ENCODE measurements at places on chromosomes 1 and 21.

DNA sequence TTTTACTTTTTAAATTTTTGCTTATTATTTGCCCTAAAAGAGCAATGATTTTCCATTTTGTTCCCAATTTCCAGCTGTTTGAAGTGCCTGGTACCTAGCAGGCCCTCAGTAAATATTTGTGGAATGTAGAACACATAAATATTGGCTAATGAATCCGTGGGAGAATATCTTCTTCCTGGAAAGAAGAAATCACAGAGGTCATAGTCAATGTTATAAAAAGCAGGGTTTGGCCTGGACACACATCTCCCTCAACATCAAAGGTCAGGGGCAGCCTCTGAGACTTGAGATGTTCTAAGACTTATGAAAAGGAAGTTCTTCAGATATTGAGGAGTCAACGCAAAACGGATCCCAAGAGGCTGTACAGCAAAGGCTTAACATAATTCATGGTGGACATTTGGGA lies 358.1 kb downstream of the HHAT start:
- DNase-seq, result no peak

GRCh38 chr1:171606402-171606941 lies 15.6 kb upstream of the MYOCOS start:
- no peak for DNase-seq

- no peak for DNase-seq
Measured at GRCh38 chr1:76841460-76841859, 25.8 kb upstream of the ST6GALNAC5 start.

GRCh38 chr21:45809421-45809820 lies 165.9 kb downstream of the PCBP3 start:
- no peak for DNase-seq

- peak; percentile 5 for DNase-seq
Measured at GRCh38 chr1:182309631-182310351, 81.8 kb downstream of the GLUL start.

GRCh38 chr1:235919833-235920441 lies 53.2 kb upstream of the LYST start:
- peak; percentile 92 for DNase-seq

DNA sequence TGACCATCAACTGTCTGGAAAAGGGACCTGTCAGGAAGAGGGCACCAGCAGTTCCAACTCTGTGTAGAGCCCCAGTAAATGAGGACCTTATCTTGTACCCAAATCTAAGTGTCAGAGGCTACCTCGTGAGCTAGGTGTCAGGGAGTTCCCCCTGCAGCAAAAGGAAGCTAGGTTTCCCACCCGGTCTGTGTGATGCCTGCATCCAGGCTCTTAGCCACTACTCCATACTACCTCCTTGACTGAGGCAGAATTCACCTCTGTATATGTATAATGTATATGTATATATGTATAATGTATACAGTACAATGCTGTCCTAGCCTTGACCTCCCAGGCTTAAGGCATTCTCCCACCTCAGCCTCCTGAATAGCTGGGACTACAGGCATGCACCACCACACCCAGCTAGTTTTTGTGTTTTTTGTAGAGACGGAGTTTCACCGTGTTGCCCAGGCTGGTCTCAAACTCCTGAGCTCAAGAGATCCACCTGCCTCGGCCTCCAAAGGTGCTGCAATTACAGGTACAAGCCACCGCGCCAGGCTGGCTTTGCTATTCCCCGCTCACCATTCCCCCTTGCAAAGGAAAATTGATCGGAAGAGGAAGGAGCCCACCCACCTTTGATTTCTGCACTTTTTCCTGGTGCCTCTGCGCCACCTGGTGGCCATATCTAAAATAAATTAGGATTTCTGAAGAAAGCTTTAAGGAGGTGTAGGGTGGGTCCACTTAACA lies 15.7 kb upstream of the LUZP1 start:
- DNase-seq, result peak; percentile 45

- DNase-seq, result peak; percentile 73
Measured at GRCh38 chr1:228402641-228403025, 4.0 kb downstream of the TRIM11 start.
